ENCODE measurements at places on chromosomes 16 and 17. TPM values are rescaled to one million over a fixed set of nuclear protein-coding genes. Genes with fewer than 3 reads are reported as not detected.

GRCh38 chr16:24977678-24978075 is 37.5 kb downstream of the ARHGAP17 start:
- DNase-seq: no peak
- no peaks in the 10 kb centered on the region for H3K36me3 ChIP-seq
- H3K27me3 ChIP-seq: no peaks in the 10 kb centered on the region
- H3K27ac ChIP-seq: peak overlapping the region; percentile 76
- H3K4me3 ChIP-seq: no peak overlapping the region

DNA sequence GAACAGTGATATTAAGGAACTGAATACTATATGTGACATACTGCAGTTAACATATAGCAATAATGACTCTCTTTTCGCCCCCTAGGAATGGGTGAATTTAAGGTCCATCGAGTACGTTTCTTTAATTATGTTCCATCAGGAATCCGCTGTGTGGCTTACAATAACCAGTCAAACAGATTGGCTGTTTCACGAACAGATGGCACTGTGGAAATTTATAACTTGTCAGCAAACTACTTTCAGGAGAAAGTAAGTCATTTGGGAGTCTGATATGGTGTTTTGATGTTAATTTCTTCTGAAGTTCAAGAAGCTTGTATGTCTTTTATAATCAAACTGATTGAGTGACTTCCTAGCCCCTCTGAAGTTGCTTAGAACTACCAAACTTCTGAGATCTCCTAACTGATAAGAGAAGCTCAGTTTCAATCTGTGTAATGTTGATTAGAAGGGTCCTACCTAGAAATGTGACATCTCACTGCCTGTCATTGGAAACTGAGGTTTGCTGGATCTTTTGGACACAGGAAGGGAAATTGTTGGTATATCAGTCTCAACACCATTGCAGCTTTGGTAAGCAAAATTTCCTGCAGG is 1.0 kb downstream of the UTP4 start:
- H3K27ac ChIP-seq: peak overlapping the region; percentile 92
- no peaks in the 10 kb centered on the region for H3K4me1 ChIP-seq
- DNase-seq: no peak
- H3K36me3 ChIP-seq: no peaks in the 10 kb centered on the region

NPIPA2 gene
- 11.5 TPM for total RNA-seq

HP gene
- total RNA-seq: 16.1 TPM

GRCh38 chr16:1592446-1592845 is 19.4 kb downstream of the IFT140 start:
- H3K36me3 ChIP-seq: no peaks in the 10 kb centered on the region
- H3K27me3 ChIP-seq: no peaks in the 10 kb centered on the region

DNA sequence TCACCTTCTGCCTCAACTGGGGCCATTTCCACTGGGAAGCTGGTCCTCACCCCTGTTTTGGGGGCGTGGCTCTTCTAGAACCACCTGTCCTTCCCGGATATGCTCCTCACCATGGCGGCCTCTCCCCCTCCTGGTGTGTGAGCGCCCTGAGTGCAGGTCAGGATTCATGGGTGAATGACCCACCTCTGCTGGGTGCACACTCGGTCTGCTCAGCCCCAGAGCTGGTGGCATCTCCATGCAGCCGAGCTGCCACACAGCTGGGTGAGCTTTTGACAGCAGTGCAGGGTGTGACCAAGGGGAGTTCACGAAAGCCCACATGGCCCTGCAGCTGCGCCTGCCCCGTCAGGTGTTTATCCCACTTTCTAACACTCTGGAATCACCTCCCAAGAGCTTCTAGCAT is 27.3 kb downstream of the GRIN2C start:
- no peaks in the 10 kb centered on the region for H3K27me3 ChIP-seq
- DNase-seq: no peak
- H3K27ac ChIP-seq: no peak overlapping the region
- H3K4me1 ChIP-seq: no peaks in the 10 kb centered on the region

PPP1R27 gene
- 1.6 TPM for total RNA-seq

- no peaks in the 10 kb centered on the region for H3K4me1 ChIP-seq
- no peaks in the 10 kb centered on the region for H3K36me3 ChIP-seq
- no peak overlapping the region for H3K27ac ChIP-seq
These were observed 9.9 kb downstream of the TBX4 start for GRCh38 chr17:61461967-61462718.

ITGB3 gene
- total RNA-seq: 21.5 TPM

DNA sequence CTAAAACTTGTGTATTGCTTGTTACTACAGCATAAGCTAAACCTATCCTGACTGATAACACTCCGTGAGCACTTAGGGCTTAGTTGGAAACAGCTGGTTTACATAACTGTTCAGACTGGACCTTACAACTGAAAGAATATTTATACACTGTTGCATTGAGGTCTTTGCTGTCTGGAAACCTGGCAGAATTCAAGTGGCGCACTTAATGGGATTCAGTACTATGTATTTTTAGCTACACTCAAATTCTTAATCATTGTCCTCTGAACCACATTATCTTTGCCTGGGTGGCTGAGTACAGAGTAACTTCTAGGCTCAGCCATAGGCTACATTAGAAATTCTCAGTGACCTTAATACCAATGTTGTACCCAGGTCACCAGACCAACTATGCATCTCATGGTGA is 172.9 kb downstream of the PMP22 start:
- H3K36me3 ChIP-seq: no peaks in the 10 kb centered on the region
- H3K4me1 ChIP-seq: no peaks in the 10 kb centered on the region
- H3K27me3 ChIP-seq: no peaks in the 10 kb centered on the region
- H3K4me3 ChIP-seq: no peak overlapping the region
- H3K27ac ChIP-seq: no peak overlapping the region
- DNase-seq: no peak

DNA sequence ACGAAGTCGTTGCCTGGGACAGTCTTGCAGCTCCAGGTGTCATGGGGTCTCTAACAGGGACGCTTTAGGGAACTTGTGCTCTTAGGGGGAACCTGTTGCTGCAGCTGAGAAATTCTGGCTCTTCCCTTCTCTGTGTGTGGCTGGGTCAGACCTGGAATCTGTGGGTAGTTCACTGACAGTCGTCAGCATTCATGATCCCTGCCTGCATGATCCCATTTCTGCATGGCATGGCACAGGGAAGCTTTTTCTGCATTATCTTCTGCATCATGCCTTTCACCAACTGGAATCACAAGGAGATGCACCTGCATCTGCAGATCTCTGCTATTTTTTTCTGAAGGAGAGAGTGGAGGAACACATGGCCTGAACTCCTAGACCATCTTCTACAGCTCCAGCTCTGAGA is 85.6 kb downstream of the SOX9 start:
- H3K4me1 ChIP-seq: no peaks in the 10 kb centered on the region
- no peak for DNase-seq
- no peak overlapping the region for H3K27ac ChIP-seq
- H3K27me3 ChIP-seq: no peaks in the 10 kb centered on the region

Data from uterus (tissue), 4 donors.